ENCODE measurements at places on chromosomes 7 and 10. TPM values are rescaled to one million over a fixed set of nuclear protein-coding genes. Genes with fewer than 3 reads are reported as not detected.

LRIT1 gene
- total RNA-seq, result not detected

RBM20 gene
- total RNA-seq, result 2.7 TPM

TRPV5 gene
- total RNA-seq, result 0.13 TPM

EPO gene
- total RNA-seq, result 0.22 TPM

RAB19 gene
- total RNA-seq, result 14.0 TPM

LLCFC1 gene
- not detected for total RNA-seq

GPRIN2 gene
- total RNA-seq, result 19.8 TPM

LRRD1 gene
- 0.31 TPM for total RNA-seq

DOCK1 gene
- 81.2 TPM for total RNA-seq

FLNC gene
- total RNA-seq, result 6.9 TPM

TNS3 gene
- 120 TPM for total RNA-seq

HOXA1 gene
- 31.2 TPM for total RNA-seq

TUBB8 gene
- 0.77 TPM for total RNA-seq

SLC16A9 gene
- 13.7 TPM for total RNA-seq

ELMO1 gene
- 66.1 TPM for total RNA-seq

CHAT gene
- total RNA-seq, result not detected

HGF gene
- total RNA-seq, result not detected

TMEM236 gene
- total RNA-seq, result 0.07 TPM

ZNF736 gene
- not detected for total RNA-seq

HOGA1 gene
- total RNA-seq, result 11.9 TPM

ARHGAP22 gene
- 4.7 TPM for total RNA-seq

BET1 gene
- 24.9 TPM for total RNA-seq

DLX5 gene
- 3.8 TPM for total RNA-seq

LIPF gene
- not detected for total RNA-seq

UFSP1 gene
- 3.5 TPM for total RNA-seq

CTTNBP2 gene
- total RNA-seq, result 14.0 TPM

SFRP4 gene
- not detected for total RNA-seq

BTBD16 gene
- not detected for total RNA-seq
